Activated T-cell treated with anti-CD3 and anti-CD28 coated beads for 1 hour (primary cell): ENCODE measurements at places on chromosomes 12 and 14.
A peak's percentile ranks its signal among the peaks of the same experiment; 100 is the strongest.

- DNase-seq = no peak
Measured at GRCh38 chr12:18436170-18436569, 174.9 kb downstream of the PIK3C2G start.

DNA sequence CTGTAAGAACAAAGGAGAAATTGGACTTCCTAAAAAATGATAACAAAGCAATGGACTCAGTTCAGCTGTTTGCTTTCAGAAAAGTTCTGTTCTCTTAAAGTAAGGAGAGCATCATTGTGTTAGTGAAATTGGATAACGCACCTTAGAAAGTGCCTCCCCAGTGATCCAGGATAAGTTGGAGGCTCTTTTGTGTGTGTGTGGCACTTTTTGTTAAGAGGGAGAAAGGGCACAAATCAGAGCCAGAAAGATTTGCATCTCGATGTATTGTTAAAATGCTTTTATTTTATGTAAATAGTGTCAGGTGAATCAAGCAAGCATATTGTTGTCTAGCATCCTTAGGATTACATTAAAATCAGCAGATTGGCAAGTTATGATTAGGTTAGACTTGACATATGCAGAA, 2.1 kb downstream of the STK38L start:
- DNase-seq = no peak

DNA sequence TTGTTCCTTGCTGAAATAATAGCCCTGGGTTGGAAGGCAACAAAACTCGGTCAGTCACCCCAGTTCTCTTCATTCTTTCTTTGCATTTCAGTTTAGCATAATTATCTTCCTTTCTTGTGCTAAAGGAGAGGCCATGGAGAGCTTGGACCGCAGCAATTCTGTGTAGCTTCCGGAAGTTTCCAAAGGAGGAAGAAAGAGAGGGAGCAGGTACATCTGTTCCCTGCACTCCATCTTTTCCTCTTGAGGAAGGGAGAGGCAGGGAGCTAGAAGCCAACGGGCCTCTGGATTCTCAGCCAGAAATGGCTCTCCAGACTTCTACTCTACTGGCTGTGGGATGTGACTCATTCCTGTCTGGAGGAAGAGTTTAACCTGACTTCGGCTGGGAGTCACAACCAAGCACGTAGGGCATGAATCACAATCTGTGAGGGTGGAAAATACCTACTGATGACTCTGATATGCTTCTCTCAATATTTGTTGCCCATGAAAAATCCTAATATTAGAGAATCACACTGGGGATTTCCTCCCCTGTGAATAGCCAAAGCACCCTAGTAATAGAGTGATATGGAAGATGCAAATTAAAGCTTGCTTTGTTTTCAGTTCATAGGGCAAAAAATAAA, 17.0 kb downstream of the ANO6 start:
- DNase-seq = no peak

- no peak for DNase-seq
Measured at GRCh38 chr14:21990116-21990515, 316.5 kb upstream of the OR4E1 start.

DNA sequence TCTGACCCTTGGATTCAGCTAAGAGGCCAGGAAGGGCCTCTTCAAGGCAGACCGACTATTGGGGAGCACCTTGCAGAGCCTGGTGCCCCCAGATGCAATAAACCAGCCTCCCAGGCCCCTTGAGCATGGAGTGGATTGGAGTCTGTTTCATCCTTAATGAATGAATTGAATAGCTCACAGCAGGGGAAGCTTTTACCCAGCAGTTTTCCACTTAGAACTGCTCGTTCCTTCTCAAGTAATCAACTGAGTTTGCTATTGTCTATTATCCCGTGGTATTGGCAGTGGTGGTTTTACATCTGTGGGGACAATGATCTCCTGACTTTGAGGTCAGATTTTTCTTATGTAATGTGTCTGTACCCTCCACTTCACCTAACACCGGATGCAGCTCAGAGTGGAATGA, 197.6 kb downstream of the AACS start:
- DNase-seq = no peak

- DNase-seq = no peak
Measured at GRCh38 chr12:80704420-80704819, 3.0 kb upstream of the MYF6 start.

DNA sequence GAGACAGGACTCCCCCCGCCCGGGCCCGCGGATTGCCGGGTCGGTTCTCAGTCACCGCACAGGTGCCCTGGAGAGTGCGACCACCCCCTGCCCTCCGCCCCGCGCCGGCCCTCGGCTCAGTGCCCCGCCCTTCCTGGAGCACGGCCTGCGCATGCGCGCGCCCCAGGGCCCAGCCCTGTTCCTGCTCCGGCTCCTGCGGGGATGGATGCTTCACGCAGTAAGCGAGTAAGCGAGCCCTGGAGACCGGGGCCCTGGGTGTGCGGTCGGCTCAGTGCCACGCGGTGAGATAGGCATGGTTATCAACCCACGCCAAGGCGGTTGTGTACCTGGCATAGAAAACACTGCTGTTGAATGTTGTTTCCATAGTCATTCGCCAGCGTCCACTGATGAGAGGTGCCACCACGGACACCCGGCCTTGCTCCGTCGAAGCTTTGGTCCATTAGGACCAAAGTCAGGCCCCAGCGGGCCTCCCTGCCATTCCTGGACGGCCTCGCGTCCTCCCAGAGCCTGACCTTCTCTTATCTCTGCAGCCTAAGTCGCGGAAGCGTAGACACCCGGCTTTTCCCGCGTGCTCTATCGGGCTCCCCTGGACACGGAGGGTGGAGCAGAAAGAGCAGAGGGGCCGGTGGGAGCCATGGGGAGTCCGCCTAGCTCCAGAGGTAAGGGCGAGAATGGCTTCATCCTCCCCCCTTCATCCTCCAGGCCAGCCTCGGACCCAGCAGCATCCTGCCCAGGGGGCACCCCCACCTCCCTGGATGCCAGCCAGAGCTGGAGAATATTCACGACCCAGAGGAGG, 90.6 kb downstream of the PAPOLA start:
- peak; percentile 41 for DNase-seq

- DNase-seq = no peak
Measured at GRCh38 chr12:118606690-118607089, 230.3 kb downstream of the SUDS3 start.

GRCh38 chr14:93200553-93200952, 6.3 kb downstream of the GON7 start:
- DNase-seq = no peak

DNA sequence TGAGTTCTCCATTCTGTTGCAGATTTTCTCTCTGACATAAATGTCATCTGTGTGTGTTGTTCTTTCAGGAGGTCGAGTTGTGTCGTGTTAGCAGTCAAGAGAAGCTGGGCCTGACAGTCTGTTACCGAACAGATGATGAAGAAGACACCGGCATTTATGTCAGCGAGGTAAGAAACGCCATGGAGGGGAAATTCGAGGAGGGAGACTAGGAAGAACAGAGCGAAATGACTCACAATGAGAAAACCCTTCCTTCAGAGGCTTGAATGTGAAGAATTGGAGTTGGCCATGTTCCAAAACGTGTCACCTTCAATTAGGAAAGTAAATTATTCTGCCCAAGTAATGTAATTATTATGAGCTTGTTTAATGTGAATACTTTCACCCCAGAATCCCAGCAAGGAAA, 364.5 kb downstream of the PDZRN4 start:
- no peak for DNase-seq

GRCh38 chr14:89348722-89349121, 68.3 kb downstream of the FOXN3 start:
- DNase-seq = no peak

GRCh38 chr14:70919774-70920173, 12.5 kb downstream of the PCNX1 start:
- no peak for DNase-seq

- no peak for DNase-seq
Measured at GRCh38 chr12:64781280-64782190, 22.3 kb upstream of the GNS start.

- no peak for DNase-seq
Measured at GRCh38 chr12:131923260-131923659, 5.8 kb upstream of the PUS1 start.

GRCh38 chr12:42977451-42978230, 388.1 kb upstream of the PRICKLE1 start:
- no peak for DNase-seq

GRCh38 chr14:95041477-95042020, 115.8 kb downstream of the DICER1 start:
- DNase-seq = no peak

GRCh38 chr14:41355866-41356265, 250.8 kb upstream of the LRFN5 start:
- DNase-seq = no peak

GRCh38 chr12:55743406-55744339, 751 bp downstream of the GDF11 start:
- peak; percentile 16 for DNase-seq

- no peak for DNase-seq
Measured at GRCh38 chr14:76927971-76928700, 100.4 kb downstream of the IRF2BPL start.

GRCh38 chr14:100822532-100823296, 3.2 kb upstream of the MEG3 start:
- no peak for DNase-seq

DNA sequence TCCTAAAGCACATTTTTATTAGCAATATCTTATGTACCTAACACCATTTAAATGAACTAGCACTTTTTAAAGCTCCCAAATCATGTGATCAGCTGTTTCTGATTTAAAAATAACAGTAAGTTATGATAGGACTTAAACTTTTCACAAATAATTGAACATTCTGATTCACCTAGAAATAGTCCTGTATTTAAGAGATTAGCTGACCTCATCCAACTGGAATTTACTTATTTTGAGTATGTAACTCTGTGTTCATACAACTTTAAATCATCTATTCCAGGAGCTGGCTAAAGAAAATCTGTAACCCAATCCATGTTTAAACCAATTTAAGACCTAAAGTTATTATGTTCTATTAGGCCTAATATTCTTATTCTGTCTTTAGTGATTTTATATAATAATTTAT, 184.3 kb downstream of the CCDC91 start:
- DNase-seq = no peak

DNA sequence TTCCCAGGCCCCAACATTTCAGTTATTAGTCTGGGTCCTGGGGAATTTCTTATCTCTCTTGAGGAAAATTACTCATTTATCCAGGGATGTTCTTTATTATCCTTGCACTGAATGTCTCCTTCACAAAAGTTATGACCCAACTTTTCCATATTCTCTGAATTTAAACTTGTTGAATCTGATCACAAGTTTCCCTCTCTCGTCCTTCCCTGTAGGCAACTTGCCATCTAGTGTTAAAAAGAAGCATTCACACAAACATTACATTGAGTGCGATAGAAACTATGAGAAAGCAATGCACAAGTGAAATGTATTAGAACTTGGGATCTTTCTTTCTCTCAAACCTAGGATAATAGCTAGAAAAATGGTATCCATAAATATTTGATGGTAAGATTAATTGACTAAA, 608.4 kb downstream of the FSCB start:
- DNase-seq = no peak

DNA sequence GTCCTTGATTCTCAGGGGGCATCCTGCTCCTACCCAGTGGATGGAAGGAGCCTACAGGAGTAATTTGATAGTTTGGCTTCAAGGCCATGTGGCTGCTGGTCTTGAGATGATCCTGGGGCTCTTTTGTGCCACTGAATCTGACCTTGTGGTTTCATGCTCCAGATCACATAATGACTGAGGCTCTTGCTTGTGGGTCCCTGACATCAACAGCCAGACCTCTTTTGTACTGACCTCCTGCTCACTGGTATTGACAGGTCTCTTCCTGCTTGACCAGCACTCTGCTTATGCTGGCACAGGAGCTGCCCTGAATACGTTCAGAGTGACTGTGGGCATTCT, 23.2 kb upstream of the JPH4 start:
- DNase-seq = no peak

DNA sequence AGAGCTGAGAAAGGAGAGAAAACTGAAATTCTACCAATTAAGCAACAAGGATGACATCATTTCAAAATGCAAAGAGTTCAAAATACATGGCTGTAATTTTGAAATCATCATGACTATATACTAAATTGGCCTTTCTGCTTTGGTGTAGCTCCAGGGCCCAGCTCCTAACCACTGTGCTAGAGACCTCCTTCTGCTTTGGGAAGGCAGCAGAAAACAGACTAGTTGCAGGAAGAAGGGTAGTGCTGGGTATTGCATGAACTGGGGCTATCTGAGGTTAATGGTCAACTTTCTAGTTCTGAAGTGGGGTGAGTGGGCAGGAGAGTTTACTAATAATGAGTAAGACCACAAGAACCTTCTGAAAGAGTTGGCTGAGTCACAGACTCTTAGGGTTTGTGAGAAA, 66.2 kb downstream of the PTGER2 start:
- DNase-seq = no peak

GRCh38 chr14:68784226-68784910, 8.5 kb downstream of the ZFP36L1 start:
- DNase-seq = no peak

- no peak for DNase-seq
Measured at GRCh38 chr14:89402363-89402762, 14.7 kb downstream of the FOXN3 start.

- no peak for DNase-seq
Measured at GRCh38 chr14:70020352-70021170, 141.3 kb downstream of the SMOC1 start.

DNA sequence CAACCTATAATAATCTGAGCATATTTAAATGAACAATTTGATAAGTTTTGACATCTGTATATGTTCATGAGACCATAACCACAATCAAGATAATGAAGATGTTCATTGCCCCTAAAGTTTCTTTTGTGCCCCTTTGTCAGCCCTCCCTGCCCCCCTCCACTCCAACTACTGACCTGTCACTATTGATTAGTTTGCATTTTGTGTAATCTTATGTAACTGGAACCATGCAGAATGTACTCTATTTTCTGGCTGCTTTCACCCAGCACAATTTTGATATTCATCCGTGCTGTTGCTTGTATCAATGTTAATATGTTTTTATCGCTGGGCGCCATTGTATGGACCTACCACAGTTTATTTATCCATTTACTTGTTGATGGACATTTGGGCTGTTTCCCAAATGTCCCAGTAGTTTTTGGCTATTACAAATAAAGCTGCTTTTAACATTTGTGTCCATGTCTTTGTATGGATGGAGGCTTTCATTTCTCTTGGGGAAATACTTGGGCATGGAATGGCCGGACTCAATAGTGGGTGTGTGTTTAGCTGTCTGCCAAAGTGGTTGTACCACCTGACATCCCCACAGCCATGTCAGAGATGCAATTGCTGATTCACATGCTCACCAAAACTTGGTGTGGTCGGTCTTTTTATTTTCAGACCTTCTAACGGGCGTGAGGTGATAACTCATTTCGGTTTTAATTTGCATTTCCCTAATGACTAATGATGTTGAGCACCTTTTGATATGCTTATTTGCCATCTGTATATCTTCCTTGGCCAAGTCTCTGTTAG, 38.9 kb downstream of the EML1 start:
- DNase-seq = no peak
